ENCODE measurements at places on chromosomes 7 and 10.

DNA sequence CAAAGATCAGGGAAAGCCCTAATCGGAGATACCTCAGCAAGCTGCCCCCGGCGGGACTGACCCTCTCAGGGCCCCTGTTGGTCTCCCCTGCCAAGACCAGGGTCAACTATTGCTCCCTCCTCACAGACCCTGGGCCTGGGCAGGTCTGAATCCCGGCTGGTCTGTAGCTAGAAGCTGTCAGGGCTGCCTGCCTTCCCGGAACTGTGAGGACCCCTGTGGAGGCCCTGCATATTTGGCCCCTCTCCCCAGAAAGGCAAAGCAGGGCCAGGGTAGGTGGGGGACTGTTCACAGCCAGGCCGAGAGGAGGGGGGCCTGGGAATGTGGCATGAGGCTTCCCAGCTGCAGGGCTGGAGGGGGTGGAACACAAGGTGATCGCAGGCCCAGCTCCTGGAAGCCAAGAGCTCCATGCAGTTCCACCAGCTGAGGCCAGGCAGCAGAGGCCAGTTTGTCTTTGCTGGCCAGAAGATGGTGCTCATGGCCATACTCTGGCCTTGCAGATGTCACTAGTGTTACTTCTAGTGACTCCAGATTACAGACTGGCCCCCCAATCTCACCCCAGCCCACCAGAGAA is 24.1 kb downstream of the TBATA start:
- no peak for DNase-seq

GRCh38 chr7:104908636-104909035 is 105.4 kb upstream of the KMT2E start:
- DNase-seq = no peak

- no peak for DNase-seq
These were observed 1.7 kb downstream of the CDK6 start for GRCh38 chr7:92834507-92835260.

GRCh38 chr7:127390186-127390816 is 2.2 kb downstream of the ZNF800 start:
- DNase-seq = no peak

DNA sequence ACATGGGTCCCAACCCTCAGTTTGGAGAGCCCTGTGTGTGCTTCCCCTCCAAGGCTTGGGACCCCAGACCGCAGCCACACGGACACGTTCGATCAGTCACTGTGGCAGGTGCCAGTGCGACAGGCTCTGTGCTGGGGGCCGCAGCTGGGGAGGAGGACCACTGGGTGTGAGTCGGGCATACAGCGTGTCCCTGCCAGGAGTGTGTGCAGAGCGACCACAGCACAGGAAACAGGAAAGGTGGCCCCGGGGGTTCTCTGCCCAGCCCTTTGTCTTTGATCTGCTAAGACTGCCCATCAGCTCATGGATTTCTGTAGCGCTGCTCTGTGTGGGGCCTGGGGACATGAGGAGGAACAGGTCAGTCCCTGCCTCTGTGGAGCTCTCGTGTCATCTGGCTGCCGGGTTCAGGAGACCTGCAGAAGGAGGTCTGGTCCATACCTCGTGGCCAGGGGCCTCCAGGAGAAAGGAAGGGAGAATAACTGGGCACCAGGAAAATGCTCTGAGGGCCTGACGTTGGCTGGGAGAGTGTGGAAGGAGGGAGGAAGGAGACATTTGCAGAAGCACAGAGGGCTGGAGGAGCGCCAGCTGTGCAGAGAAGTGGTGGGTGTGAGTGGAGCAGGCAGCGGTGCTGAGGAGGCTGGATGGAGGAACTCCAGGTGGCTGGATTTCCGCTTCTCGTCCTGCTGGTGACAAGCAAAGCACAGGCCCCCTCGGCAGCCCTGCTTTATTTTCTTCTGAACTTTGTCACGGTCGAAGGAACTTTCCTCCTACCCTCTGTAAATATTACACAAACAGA is 4.1 kb downstream of the NUDT1 start:
- DNase-seq = no peak

- no peak for DNase-seq
These were observed 26.9 kb upstream of the DNAAF5 start for GRCh38 chr7:699476-700170.

All from stimulated activated CD4-positive, alpha-beta T cell treated with anti-CD3 and anti-CD28 coated beads, Interleukin-1b, Interleukin-23, amount 100 ng/mL, for 24 hours (primary cell).